ENCODE measurements at places on chromosomes 4 and X. TPM values are rescaled to one million over a fixed set of nuclear protein-coding genes. Genes with fewer than 3 reads are reported as not detected.

DNA sequence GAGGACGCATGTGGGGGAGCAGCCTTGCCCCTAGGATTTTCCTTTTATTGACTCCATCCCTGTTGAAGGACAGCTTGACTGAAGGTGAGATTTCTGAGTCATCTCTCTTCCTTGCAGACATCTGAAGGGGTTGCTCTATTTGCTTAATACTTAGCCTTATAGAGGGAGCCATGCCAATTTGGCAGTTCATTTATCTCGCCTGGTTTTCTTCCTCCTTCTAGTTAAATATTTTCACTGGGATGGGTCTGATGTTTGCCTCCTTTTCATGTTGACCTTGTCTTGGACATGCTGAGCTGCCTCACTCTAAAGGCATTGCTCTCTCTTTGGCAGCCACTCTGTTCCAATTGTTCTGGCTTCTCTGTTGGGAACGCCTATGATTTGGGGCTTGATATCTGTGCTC lies 151.0 kb upstream of the PSAPL1 start:
- no peak for DNase-seq
- H3K4me1 ChIP-seq: no peaks in the 10 kb centered on the region
- no peak overlapping the region for H3K4me3 ChIP-seq
- no peak overlapping the region for H3K27ac ChIP-seq

- no peak overlapping the region for H3K4me3 ChIP-seq
- peak; percentile 64 for DNase-seq
- peak overlapping the region; percentile 77 for H3K27ac ChIP-seq
- H3K27me3 ChIP-seq: no peaks in the 10 kb centered on the region
These were observed 34.4 kb upstream of the SLC25A4 start for GRCh38 chr4:185108669-185109068.

The SLC7A11 gene
- 0.92 TPM for polyA plus RNA-seq

DNA sequence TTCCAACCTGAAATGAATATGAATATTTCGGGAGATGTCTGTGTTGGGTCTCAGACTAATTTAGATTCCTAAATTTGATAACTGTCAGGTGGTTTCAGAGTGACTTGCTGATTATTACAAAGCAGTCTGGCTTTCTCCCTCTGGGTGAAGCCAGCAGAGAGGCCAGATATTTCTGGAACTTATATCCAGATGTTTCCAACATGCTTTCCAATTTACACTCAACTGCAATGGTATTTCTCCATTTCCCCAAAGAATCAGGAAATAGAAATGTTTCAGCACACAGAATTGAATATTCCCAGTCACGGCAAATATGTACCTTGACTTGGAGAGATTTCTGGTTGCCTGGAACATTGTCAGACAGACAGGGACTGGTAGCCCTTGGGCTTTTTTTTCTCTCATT lies 48.5 kb upstream of the EGFL6 start:
- no peak overlapping the region for H3K27ac ChIP-seq
- H3K4me1 ChIP-seq: no peaks in the 10 kb centered on the region
- no peaks in the 10 kb centered on the region for H3K36me3 ChIP-seq
- no peak for DNase-seq
- H3K4me3 ChIP-seq: no peak overlapping the region
- H3K27me3 ChIP-seq: no peaks in the 10 kb centered on the region

GRCh38 chr4:140049849-140050637 lies 103.9 kb downstream of the MAML3 start:
- no peak for DNase-seq
- peak overlapping the region; percentile 79 for H3K27ac ChIP-seq
- no peaks in the 10 kb centered on the region for H3K27me3 ChIP-seq
- no peak overlapping the region for H3K4me3 ChIP-seq

GRCh38 chr4:142925161-142925560 lies 79.1 kb upstream of the INPP4B start:
- no peak overlapping the region for H3K4me3 ChIP-seq
- H3K27me3 ChIP-seq: no peaks in the 10 kb centered on the region
- H3K27ac ChIP-seq: no peak overlapping the region
- H3K4me1 ChIP-seq: no peaks in the 10 kb centered on the region
- no peak for DNase-seq

- H3K27me3 ChIP-seq: no peaks in the 10 kb centered on the region
- H3K4me1 ChIP-seq: no peaks in the 10 kb centered on the region
- H3K27ac ChIP-seq: no peak overlapping the region
- H3K36me3 ChIP-seq: no peaks in the 10 kb centered on the region
- H3K4me3 ChIP-seq: no peak overlapping the region
These were observed 109.6 kb downstream of the IL15 start for GRCh38 chr4:141746026-141746425.

- no peak overlapping the region for H3K27ac ChIP-seq
- H3K36me3 ChIP-seq: no peaks in the 10 kb centered on the region
- no peak for DNase-seq
- H3K4me3 ChIP-seq: no peak overlapping the region
- H3K4me1 ChIP-seq: no peaks in the 10 kb centered on the region
- H3K27me3 ChIP-seq: no peaks in the 10 kb centered on the region
These were observed 65.7 kb downstream of the MXRA5 start for GRCh38 chrX:3280706-3281105.

- H3K4me3 ChIP-seq: no peak overlapping the region
- no peak for DNase-seq
- no peak overlapping the region for H3K27ac ChIP-seq
- no peaks in the 10 kb centered on the region for H3K4me1 ChIP-seq
- H3K36me3 ChIP-seq: no peaks in the 10 kb centered on the region
- no peaks in the 10 kb centered on the region for H3K27me3 ChIP-seq
These were observed 151.4 kb upstream of the STX18 start for GRCh38 chr4:4693258-4693657.

GRCh38 chrX:53128097-53128749 lies 34.3 kb downstream of the KANTR start:
- H3K27ac ChIP-seq: no peak overlapping the region
- H3K27me3 ChIP-seq: no peaks in the 10 kb centered on the region
- no peaks in the 10 kb centered on the region for H3K36me3 ChIP-seq
- no peak for DNase-seq

- no peaks in the 10 kb centered on the region for H3K27me3 ChIP-seq
- no peaks in the 10 kb centered on the region for H3K4me1 ChIP-seq
- H3K27ac ChIP-seq: no peak overlapping the region
- H3K36me3 ChIP-seq: no peaks in the 10 kb centered on the region
These were observed 21.6 kb upstream of the C4orf54 start for GRCh38 chr4:99679204-99679603.

- no peak for DNase-seq
- H3K27ac ChIP-seq: peak overlapping the region; percentile 92
- no peak overlapping the region for H3K4me3 ChIP-seq
- H3K36me3 ChIP-seq: no peaks in the 10 kb centered on the region
- H3K27me3 ChIP-seq: no peaks in the 10 kb centered on the region
These were observed 87.3 kb upstream of the TET2 start for GRCh38 chr4:105059337-105059736.

- H3K4me1 ChIP-seq: no peaks in the 10 kb centered on the region
- no peak for DNase-seq
These were observed 1673.8 kb upstream of the AGA start for GRCh38 chr4:179116011-179116410.

DNA sequence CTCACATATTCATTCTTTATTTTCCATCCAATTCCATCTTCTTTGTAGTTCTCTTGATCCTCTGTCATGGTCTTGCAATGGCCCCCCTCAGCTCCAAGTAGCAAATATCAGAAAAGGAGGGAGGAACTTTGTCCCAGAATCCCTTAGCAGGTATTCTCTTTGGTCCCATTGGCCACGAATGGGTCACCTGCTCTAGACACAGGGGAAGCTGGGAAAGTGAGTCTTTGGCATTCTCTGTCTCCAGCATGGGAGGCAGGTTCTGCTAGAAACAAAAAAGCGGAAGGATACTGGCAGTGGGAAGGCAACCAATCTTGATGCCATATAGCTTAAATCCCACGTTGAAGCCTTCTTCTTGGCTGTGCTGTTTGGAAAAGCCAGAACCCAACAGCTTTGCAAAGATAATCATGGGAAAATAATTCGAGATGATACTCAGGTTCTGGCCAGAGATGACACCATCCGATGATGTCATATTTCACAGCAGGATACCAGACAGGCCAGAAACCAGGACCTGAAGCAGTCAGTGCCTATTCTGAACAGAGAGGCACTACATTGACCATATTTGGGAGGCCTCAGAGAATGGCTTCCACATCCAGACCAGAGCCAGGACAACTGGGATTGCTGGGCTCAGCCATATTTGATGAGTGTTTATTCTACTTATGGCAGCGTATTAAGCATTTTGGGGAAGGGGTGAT lies 110.4 kb upstream of the ATXN3L start:
- H3K4me1 ChIP-seq: no peaks in the 10 kb centered on the region
- DNase-seq: no peak
- no peak overlapping the region for H3K4me3 ChIP-seq
- H3K27ac ChIP-seq: no peak overlapping the region
- H3K36me3 ChIP-seq: no peaks in the 10 kb centered on the region

GRCh38 chr4:2302387-2303119 lies 40.6 kb upstream of the MXD4 start:
- DNase-seq: no peak
- H3K27me3 ChIP-seq: no peaks in the 10 kb centered on the region
- no peak overlapping the region for H3K27ac ChIP-seq
- H3K36me3 ChIP-seq: peaks cover 12% of the 10 kb centered on the region
- no peak overlapping the region for H3K4me3 ChIP-seq

The CFP gene
- 6.0 TPM for polyA plus RNA-seq

- no peaks in the 10 kb centered on the region for H3K4me1 ChIP-seq
- H3K27me3 ChIP-seq: no peaks in the 10 kb centered on the region
- H3K27ac ChIP-seq: no peak overlapping the region
- no peak for DNase-seq
These were observed 203.0 kb downstream of the CENPC start for GRCh38 chr4:67342291-67342690.

DNA sequence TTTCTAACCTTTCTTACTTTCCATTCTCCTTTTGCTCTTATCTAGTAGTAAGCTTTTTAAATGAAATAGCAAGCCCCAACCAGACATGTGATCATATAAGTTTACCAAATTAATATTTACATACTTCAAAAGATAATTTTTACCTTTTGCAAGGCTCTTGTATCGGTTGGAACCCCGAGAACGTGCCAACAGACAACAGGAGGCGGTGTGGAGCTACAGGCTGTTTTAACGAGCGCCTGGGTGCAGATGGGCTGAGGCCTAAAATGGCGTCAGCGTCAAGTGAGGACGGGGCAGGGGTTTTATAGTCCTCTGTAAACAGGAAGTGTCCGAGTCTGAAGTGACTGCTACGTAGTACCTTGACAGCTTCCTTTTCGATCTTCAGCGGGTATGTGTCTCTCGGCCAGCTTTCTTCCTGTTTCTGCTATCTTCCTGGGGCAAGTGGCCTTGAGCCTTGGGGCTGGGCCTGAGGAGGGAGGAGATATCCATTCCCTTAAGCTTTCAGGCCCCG lies 342.7 kb downstream of the GALNTL6 start:
- no peaks in the 10 kb centered on the region for H3K36me3 ChIP-seq
- H3K27me3 ChIP-seq: no peaks in the 10 kb centered on the region
- H3K4me3 ChIP-seq: no peak overlapping the region
- no peak for DNase-seq
- no peaks in the 10 kb centered on the region for H3K4me1 ChIP-seq

DNA sequence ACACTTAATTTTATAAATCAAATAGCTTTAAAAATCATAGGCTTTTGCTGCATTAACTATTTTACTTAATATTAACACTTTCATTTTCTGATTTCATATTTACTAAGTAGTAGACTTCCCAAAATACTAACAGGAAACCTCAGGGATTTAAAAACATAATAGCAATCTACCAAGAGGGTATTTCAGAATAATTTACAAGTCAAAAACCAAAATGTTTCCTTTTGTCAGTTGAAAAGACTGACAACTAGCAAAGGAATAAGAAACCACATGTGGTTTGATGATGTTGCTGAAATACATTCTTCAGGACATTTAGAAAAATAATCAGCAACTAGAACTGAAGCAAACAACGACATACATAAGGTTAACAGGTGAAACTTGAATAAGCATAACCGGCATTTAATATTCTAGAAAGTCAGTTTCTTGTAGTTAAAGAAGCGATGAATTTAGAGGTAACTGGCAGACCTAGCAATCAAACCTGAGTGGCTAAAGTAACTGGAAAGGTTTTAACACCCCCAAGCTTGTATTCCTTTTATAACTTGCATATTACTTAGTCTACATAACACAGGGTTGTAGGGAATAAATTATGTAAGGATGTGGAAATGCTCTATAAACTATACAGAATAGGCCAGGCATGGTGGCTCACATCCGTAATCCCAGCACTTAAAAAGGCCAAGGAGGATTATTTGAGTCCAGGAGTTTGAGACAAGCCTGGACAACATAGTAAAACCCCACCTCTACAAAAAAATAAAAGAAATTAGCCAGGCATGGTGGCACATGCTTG lies 40.0 kb downstream of the DHX15 start:
- no peak for DNase-seq
- H3K36me3 ChIP-seq: no peaks in the 10 kb centered on the region
- H3K27me3 ChIP-seq: no peaks in the 10 kb centered on the region
